ENCODE measurements at places on chromosomes 2 and 18. TPM values are rescaled to one million over a fixed set of nuclear protein-coding genes. Genes with fewer than 3 reads are reported as not detected.

MXD1 gene
- 13.3 TPM for total RNA-seq

DNA sequence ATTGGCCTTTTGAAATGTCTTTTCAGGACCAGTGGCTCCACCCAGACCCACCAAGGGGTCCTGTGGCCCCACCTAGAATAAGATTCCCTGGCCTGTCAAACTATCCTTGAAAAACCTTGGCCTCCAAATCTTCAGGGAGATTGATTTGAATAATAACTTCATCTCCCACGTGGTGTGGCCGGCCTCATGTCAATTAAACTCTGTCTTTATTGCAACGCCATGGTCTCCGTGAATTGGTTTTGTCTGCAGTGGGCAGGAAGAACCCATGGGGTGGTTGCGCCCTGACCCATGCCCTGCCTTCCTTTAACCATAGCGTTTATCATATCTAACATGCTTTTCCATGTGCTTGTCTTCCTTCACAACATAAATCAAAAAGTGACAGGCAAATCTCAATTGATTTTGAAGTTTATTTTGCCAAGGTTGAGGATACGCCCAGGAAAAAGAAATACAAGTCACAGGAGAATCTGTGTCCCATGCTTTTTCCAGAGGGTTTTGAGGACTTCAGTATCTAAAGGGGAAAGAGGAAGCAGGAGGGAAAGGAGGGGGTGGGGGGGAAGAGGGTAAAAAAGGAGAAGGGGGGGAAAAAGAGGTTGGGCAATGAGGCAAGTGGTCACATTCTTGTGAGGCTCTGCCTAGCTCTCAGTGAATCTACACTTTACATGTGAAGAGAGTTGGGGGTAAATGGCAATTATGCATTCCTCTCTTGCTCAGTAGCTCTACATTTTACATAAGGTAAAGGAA lies 66.5 kb upstream of the CABLES1 start:
- DNase-seq = no peak

DNA sequence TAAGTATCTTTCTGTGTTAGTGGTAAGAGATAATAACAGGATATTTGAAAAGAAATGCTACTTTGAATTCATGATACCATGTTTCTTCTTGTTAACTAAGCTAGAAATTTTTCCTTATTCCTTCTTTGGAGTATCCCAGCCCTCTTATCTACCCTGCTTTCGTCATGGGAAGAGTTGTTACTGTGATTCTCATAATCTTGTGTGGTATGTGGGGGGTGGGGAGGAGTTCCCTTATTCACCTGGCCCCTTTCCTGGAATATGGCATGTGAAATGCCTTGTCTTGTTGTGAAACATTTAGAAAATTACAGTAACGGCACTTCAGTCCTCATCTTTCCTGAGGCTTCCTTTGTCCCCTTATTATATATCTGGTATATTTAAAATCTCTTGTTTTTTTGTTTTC lies 129.9 kb downstream of the NCOA1 start:
- no peak for DNase-seq

DNA sequence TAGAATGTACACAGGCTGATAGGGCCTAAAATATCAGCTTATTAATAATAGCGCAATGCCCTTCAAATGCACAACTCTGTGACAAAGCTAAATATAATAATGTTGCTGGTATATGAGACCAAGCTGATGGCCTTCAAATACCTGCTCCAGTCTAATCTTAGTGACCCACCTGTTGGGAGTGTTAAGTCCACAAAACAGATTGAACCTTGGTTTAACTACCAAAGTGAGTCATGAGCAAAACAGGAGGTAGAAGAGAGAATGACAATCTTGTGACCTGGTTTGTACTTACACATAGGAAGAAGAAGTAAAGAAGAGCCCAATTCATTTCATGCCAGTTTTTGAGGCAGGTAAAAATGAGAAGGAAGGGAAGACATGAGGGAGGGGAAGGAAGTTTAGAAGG lies 295.0 kb downstream of the NR4A2 start:
- DNase-seq = no peak

DNA sequence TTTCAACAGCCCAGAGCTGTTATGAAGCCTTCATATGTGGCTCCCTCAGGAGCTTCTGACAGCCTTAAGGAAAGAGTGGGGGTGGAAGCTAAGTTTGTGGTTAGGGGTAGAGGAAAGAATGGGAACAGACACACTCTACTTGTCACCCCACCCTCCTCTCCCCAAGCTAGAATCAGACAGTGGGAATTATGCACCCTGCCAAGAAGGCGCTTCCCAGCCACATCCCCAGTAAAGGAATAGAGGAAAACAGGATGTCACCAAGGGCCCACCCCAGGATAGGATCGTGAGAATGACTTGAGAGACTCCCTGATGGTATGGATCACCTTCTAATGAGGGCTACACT lies 32.4 kb upstream of the EML4 start:
- DNase-seq = no peak
